ENCODE measurements at places on chromosomes 2 and 18.

DNA sequence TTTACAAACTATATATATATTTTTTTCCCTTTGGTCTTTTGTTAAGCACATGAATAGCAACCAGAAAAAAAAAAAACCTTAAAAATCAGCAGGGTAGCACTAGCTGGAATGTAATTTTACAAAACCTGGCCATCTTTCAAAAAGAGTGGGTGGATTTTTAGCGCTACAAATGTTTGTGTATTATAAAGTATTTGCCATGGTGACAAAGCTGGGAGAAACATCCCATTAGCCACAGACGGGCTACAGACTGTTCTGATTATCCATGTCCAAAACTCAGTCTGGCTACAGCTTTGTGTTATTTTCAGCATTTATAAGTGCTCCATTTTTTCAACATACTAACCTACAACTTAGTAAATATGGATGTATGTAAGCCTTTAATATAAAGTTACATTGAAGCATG lies 249.5 kb upstream of the TANK start:
- no peaks in the 10 kb centered on the region for H3K36me3 ChIP-seq
- H3K27me3 ChIP-seq: no peaks in the 10 kb centered on the region
- no peak for DNase-seq
- H3K27ac ChIP-seq: no peak overlapping the region

- H3K27ac ChIP-seq: no peak overlapping the region
- H3K4me1 ChIP-seq: no peaks in the 10 kb centered on the region
- H3K4me3 ChIP-seq: no peak overlapping the region
- H3K27me3 ChIP-seq: peaks cover 85% of the 10 kb centered on the region
- no peaks in the 10 kb centered on the region for H3K36me3 ChIP-seq
These were observed 223.8 kb downstream of the GLI2 start for GRCh38 chr2:120959426-120959825.

GRCh38 chr2:239249776-239250175 lies 151.0 kb downstream of the HDAC4 start:
- H3K36me3 ChIP-seq: no peaks in the 10 kb centered on the region
- peaks cover 10% of the 10 kb centered on the region for H3K4me1 ChIP-seq
- no peaks in the 10 kb centered on the region for H3K27me3 ChIP-seq
- H3K27ac ChIP-seq: no peak overlapping the region
- no peak overlapping the region for H3K4me3 ChIP-seq

DNA sequence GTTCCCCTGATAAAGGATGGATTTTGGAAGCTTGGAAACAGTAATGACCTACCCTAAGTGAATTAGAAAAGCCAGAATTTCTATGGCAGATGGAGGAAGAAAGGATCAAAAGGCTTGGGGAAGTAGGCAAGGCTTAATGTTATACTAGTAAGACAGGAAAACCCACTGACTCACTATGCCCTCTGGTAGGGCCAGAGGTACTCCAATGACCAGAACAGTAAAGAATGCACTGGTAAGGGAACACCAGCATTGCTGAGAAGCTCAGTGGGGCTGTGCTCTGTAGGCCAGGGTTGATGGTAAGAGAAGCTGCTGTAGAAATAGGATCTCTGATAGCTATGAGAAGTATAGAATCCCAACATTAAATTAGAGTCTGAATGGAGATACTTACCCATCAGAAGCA lies 126.4 kb downstream of the GFPT1 start:
- H3K4me1 ChIP-seq: no peaks in the 10 kb centered on the region
- no peak overlapping the region for H3K27ac ChIP-seq
- DNase-seq: no peak
- H3K4me3 ChIP-seq: no peak overlapping the region
- H3K36me3 ChIP-seq: peaks cover 1% of the 10 kb centered on the region
- H3K27me3 ChIP-seq: no peaks in the 10 kb centered on the region

GRCh38 chr2:210421916-210422315 lies 54.6 kb downstream of the LANCL1 start:
- H3K36me3 ChIP-seq: peaks cover 16% of the 10 kb centered on the region
- no peak for DNase-seq
- H3K4me1 ChIP-seq: no peaks in the 10 kb centered on the region
- no peak overlapping the region for H3K27ac ChIP-seq

DNA sequence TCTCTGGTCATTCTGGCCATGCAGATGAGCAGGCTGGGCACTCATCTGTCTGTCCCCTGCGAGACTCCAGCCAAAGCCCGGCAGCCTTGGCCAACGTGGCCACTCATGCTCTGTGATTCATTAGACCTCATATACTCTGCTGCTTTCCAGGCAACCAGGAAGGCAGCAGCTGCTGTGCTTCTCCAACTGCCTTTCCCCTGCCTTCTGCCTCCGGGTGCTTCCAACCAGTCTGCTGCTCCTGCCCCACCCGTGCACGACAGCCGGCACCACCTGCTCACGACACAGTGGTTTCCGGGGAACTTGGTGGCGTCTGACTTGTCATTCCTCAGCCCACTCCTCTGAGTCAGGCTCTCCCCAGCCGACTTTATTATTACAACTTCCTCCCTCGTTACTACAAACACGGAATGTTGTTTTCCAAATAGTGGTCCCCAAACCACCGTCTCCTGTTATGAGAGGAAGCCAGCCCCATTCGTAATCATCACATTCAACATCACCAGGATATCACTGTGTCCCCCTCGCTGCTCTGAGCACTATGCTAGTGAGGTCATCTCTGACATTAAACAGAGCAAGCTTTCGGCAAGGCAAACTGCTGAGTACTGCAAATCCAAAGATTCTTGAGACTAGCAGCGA lies 392.4 kb downstream of the ALK start:
- H3K4me1 ChIP-seq: no peaks in the 10 kb centered on the region
- no peak overlapping the region for H3K4me3 ChIP-seq
- no peak overlapping the region for H3K27ac ChIP-seq
- H3K27me3 ChIP-seq: peaks cover 18% of the 10 kb centered on the region
- no peaks in the 10 kb centered on the region for H3K36me3 ChIP-seq

GRCh38 chr2:185802926-185803325 lies 64.3 kb downstream of the FSIP2 start:
- peaks cover 5% of the 10 kb centered on the region for H3K4me1 ChIP-seq
- H3K27ac ChIP-seq: no peak overlapping the region
- peaks cover 13% of the 10 kb centered on the region for H3K36me3 ChIP-seq
- no peak for DNase-seq
- H3K27me3 ChIP-seq: no peaks in the 10 kb centered on the region

GRCh38 chr2:42764096-42764495 lies at the start of gene OXER1:
OXER1 (minus strand) TSS chr2:42764135; CDS start chr2:42764062, 73 bp downstream.
- no peak for DNase-seq
- no peaks in the 10 kb centered on the region for H3K27me3 ChIP-seq
- no peak within 1 kb of the TSS for H3K4me3 ChIP-seq
- H3K36me3 ChIP-seq: peaks cover 4% of the 10 kb centered on the region
- no peak within 1 kb of the TSS for H3K27ac ChIP-seq

DNA sequence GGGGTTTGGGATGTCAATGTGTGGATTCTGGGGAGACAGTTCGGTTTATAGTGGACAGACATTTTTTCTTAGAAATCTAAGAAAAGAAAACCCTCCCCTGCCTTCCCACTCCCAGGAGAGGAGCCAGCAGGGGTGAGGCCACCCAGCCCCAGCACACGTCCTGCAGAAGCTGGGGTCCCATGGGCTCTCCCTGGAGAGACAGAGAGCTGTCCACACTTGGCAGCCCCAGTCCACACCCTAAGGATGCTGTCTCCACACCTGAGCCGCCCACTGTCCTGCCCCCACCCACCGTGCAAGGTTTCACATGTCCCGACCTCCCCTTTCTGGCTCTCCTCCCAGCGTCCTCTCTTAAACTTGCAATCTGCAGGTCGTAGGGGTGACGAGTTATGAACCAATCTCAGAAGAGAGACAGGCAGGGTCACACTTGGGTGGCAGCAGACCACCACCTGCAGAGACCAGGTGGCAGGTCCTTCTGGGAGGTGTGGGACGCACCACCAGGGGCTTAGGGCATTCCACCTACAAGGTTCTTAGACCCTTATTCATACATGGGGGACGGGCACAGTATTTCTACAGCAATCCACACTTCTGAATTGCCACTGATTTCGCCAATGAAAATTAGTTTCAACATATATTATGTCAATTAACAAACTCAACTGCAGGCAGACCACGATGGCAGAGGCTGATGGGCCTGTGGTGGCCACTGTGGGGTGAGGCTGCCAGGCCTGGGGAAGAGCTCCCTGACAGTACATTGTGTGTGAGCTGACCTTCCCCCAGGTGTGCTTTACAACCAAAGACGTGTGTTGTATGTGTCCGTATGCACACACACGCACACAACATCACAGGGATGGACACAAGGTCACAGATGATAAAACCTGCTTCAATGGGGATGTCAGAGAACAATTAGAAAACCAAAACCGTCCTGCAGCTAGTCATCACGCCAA lies 158.5 kb downstream of the TPO start:
- no peak overlapping the region for H3K4me3 ChIP-seq
- peaks cover 24% of the 10 kb centered on the region for H3K27me3 ChIP-seq
- no peak overlapping the region for H3K27ac ChIP-seq
- no peaks in the 10 kb centered on the region for H3K4me1 ChIP-seq
- no peak for DNase-seq

GRCh38 chr2:8571792-8572499 lies 109.9 kb upstream of the ID2 start:
- H3K27me3 ChIP-seq: no peaks in the 10 kb centered on the region
- peak overlapping the region; percentile 66 for H3K27ac ChIP-seq
- H3K4me1 ChIP-seq: peaks cover 48% of the 10 kb centered on the region
- no peak overlapping the region for H3K4me3 ChIP-seq

- no peak overlapping the region for H3K4me3 ChIP-seq
- H3K4me1 ChIP-seq: no peaks in the 10 kb centered on the region
- H3K27me3 ChIP-seq: no peaks in the 10 kb centered on the region
- H3K36me3 ChIP-seq: peaks cover 2% of the 10 kb centered on the region
These were observed 21.9 kb downstream of the APCDD1 start for GRCh38 chr18:10476338-10476791.

DNA sequence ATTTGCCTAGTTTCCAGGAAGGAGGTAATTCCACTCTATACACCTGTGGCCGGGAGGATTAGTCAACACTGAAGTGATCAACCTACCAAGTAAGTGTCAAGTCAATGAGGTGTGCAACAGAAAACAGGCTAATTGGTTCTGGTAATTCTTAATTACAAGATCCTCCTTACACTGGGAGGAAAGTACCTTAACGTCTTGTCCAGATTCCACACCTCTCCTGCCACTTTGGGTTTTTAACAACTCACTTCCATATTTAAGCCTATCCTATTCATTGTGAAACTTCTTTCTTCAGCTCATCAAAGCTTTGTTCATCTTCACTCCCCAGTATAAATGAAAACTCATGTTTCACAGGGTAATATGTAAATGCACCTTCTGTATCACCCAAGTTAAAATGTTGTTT lies 22.0 kb upstream of the MAP4K4 start:
- H3K36me3 ChIP-seq: peaks cover 1% of the 10 kb centered on the region
- peaks cover 3% of the 10 kb centered on the region for H3K27me3 ChIP-seq

GRCh38 chr2:16824472-16824871 lies 158.8 kb upstream of the CYRIA start:
- no peaks in the 10 kb centered on the region for H3K36me3 ChIP-seq
- DNase-seq: no peak
- peaks cover 2% of the 10 kb centered on the region for H3K4me1 ChIP-seq
- H3K27me3 ChIP-seq: no peaks in the 10 kb centered on the region
- H3K27ac ChIP-seq: no peak overlapping the region

GRCh38 chr2:71780162-71780561 lies 326.8 kb downstream of the DYSF start:
- H3K36me3 ChIP-seq: no peaks in the 10 kb centered on the region
- H3K4me1 ChIP-seq: peaks cover 5% of the 10 kb centered on the region
- H3K4me3 ChIP-seq: no peak overlapping the region
- DNase-seq: peak; percentile 2

- H3K36me3 ChIP-seq: no peaks in the 10 kb centered on the region
- no peak for DNase-seq
- H3K4me1 ChIP-seq: peaks cover 13% of the 10 kb centered on the region
- peaks cover 3% of the 10 kb centered on the region for H3K27me3 ChIP-seq
These were observed 21.0 kb upstream of the GLS start for GRCh38 chr2:190859347-190860297.

DNA sequence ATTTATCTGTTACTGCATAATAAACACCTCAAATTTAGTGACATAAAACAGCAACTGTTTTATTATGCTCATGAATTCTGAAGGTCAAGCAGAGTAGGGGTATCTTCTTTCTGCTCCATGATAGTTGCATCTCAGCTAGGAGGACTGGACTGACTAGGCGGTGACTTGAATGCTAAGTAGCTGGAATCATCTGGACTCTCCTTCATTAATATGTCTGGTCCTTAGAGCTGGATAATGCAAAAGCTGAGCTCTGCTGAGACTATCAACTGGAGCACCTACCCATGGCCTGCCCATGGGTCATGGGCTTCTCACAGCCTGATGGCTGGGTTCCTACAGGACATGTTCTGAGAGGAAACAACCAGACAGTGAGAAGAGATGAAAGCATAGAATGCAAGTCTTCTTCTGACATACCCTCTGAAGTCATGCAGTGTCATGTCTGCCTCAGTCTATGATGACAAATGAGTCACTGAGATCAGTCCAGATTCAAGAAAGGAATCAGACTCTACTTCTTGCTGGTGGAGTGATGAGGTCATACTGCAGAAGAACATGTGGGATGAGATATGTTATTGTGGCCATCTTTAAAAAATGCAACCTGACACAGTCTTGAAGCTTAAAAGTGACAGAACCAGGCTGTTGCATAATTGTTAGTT lies 174.2 kb upstream of the OSR1 start:
- no peaks in the 10 kb centered on the region for H3K27me3 ChIP-seq
- H3K4me3 ChIP-seq: no peak overlapping the region
- H3K27ac ChIP-seq: no peak overlapping the region
- H3K4me1 ChIP-seq: peaks cover 11% of the 10 kb centered on the region
- H3K36me3 ChIP-seq: no peaks in the 10 kb centered on the region

DNA sequence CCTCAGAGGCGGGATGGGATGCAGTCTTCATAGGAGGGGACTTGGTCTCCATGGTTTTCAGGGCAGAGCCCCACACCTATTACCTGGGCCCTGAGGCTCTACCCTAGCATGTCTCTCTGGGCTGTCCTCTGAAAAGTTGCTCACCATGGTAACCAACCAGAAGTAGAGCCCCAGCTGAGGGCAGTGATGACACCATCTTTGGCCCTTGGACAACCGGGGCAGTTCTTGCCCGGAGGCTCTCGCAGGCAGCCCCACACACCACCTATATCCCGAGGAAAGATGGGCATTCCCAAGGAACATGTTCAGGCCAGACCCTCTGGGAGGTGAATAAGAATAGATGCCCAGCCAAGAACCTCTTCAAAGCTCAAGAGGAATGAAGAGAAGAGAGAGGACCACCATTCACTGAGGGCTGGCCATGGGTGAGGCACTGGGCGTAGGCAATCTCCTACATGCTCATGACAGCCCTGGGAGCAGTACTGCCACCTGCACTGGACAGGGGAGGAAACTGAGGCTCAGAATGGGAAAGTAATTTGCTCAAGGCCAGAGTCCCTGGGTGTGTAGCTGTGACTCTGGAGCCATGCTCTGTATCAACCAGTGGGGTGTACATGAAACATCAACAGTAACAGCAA lies 72.5 kb downstream of the HS1BP3 start:
- DNase-seq: no peak
- no peaks in the 10 kb centered on the region for H3K27me3 ChIP-seq
- H3K27ac ChIP-seq: no peak overlapping the region
- no peak overlapping the region for H3K4me3 ChIP-seq
- no peaks in the 10 kb centered on the region for H3K36me3 ChIP-seq
- peaks cover 2% of the 10 kb centered on the region for H3K4me1 ChIP-seq

- H3K4me3 ChIP-seq: no peak overlapping the region
- H3K36me3 ChIP-seq: peaks cover 53% of the 10 kb centered on the region
- no peaks in the 10 kb centered on the region for H3K27me3 ChIP-seq
- H3K4me1 ChIP-seq: no peaks in the 10 kb centered on the region
- DNase-seq: no peak
These were observed 57.3 kb upstream of the EML6 start for GRCh38 chr2:54666131-54666633.

GRCh38 chr2:234401426-234401825 lies 95.5 kb downstream of the ARL4C start:
- H3K4me3 ChIP-seq: no peak overlapping the region
- no peaks in the 10 kb centered on the region for H3K4me1 ChIP-seq
- no peak for DNase-seq
- H3K27ac ChIP-seq: no peak overlapping the region
- no peaks in the 10 kb centered on the region for H3K36me3 ChIP-seq

Data from progenitor cell of endocrine pancreas (in vitro differentiated cells).